Activated CD8-positive, alpha-beta T cell treated with anti-CD3 and anti-CD28 coated beads, Interleukin-2, amount 10 ng/mL, durations not matched to agents 7 days and 5 days (primary cell): ENCODE measurements at places on chromosomes 7 and 10.
A peak's percentile ranks its signal among the peaks of the same experiment; 100 is the strongest.

DNA sequence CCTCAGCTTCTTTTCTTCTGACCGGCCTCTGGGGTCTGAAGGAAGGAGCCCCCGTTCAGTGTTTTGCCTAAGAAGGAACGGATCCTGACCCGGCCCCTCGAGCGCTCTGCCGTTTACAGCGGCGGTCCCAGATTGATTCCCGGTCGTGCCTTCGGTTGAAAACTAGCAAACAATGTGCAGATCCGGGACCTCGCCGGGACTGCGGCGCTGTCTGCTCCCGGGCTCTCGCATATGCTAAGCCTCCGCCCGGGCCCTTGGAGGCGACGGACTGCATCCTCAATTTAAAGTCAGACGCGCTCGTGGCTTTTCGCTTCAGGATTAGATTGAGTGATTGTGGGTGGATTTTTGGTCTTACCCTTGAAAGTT, 559 bp downstream of the DBF4 start:
- peak; percentile 64 for DNase-seq

- no peak for DNase-seq
Observed at GRCh38 chr10:129775681-129776080, 188.4 kb downstream of the EBF3 start.

- no peak for DNase-seq
Observed at GRCh38 chr10:33031815-33032653, 74.0 kb upstream of the ITGB1 start.

DNA sequence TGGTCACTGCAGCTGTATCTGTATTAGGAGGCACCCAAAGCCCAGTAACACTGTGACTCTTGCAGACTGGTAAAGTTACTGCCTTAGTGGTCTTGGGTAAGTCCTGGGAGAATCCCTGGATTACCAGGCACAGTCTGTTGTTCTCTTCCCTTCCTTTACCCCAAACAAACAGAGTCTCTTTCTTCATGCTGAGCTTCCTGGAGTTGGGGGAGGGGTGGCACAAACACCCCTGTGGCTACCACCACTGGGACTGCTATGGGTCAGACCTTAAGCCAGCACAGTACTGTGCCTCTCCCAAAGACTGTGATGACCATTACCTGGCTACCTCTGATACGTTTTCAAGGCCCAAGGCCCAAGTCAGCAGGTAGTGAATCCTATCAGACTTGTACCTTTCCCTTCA, 59.9 kb upstream of the FAM3C start:
- DNase-seq, result no peak

GRCh38 chr7:150313367-150313809, 9.8 kb upstream of the LRRC61 start:
- no peak for DNase-seq

DNA sequence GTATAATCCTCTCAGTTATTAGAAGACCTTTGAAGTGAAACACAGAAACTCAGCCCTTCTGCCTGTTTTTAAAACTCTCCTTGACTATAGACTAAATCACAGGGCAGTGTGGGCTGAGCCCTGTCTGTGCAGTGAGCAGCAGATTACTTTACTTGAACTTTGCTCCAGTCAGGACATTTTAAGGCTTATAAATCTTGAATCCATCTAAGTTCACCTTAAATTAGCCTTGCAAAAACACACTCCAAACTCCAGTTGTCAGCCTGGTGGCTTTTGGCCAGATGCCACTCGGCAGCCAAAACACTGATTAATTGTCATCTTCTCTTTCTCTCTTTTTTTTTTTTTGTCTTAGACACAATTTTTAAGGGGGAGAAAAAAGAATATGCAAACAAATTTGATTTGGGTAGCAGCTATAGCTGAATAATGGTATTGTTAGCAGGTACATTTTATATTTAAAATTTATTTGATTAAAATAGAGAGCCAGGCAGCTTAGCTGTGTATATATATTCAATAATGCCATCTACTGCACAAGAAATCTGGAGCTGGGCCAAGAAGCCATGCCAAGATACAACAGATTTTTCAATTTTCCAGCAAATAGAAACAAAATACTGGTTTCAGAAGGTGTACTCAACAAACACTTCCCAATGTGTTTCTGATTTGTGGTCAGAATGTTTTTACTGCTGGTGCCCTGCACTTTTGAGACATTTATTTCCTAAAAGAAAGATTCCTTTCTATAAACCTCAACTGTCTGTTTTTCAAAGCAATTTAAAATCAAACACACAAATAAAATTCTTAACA, 247.7 kb downstream of the TFEC start:
- no peak for DNase-seq

GRCh38 chr7:44882899-44883298, 2.4 kb downstream of the PURB start:
- no peak for DNase-seq

DNA sequence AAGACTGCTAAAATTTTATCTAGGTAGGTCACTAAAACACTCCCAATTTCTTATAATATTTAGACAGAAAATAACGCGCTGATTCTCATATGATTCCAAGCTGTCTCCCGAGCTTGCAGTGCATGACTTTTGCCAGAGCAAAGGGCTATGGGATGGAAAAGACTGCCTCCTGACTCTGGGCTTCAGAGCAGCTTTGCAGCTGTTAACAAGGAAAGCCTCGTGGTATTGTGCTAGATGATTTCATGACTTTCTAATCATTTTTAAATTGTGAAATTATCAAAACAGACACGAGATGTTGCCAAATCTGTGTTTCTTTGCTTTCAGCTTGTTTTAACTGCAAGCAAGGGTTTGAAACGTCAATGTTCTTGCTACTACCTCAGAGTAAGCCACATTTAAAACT, 238.3 kb downstream of the AGMO start:
- no peak for DNase-seq

DNA sequence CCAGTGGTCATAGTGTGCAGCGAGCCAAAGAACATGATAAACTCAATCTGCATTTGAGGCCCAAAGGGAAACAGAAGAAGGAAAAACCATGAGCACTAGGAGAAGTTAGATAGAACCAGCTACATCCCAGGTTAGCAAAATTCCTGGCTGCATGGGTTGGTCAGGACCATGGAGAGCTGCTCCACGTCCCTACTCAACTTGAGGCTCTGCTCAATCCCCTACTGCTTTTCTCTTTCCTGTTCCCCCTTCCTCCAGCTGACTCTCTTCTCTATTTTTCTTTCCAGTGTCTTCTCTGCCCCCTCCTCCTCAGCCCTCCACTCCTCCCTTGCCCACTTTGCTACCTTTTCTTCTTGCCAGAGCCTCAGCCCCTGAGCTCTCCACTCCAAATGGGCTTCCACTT, 21.9 kb upstream of the VSIR start:
- DNase-seq, result peak; percentile 54

DNA sequence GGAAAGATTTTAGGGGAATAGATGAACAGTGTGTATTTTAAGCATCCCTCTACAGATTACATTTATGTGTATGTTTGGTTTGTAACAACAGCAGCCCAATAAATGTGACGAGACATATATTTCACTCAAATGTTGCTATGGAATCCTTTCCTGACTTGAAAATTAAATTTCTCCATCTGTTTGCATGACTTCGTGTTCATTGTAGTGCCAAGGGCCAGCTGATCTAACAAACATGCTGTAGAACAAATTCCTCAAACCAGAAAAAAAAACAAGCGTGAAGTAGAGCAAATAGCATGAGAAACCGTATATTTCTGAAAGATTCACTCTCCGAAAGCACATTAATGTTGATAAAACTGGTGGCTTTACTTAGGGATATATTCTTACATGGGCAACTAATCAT, 87.8 kb downstream of the NRCAM start:
- DNase-seq, result no peak

GRCh38 chr10:131160219-131160875, 151.2 kb downstream of the TCERG1L start:
- no peak for DNase-seq

- peak; percentile 59 for DNase-seq
Observed at GRCh38 chr10:48363617-48364355, 57.3 kb downstream of the MAPK8 start.

- no peak for DNase-seq
Observed at GRCh38 chr10:132349766-132350165, 17.8 kb downstream of the LRRC27 start.

DNA sequence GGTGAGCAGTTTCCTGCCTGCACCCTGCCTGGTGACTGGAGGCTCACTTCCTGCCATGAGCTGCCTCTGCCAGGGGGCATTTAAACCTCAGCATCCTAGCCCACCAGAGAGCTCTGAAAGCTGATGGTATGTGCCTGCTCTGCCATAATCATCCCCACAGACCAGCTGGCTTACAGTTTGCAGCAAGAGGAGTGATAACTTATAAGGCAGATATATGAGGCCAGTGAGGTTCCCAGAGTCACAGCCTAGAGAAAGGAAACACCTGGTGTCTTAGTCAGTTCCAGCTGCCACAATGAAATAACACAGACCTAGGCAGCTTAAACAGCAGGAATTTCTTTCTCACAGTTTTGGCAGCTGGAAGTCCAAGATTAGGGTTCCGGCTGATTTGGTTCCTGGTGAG, 232.0 kb downstream of the PAXIP1 start:
- DNase-seq, result no peak

DNA sequence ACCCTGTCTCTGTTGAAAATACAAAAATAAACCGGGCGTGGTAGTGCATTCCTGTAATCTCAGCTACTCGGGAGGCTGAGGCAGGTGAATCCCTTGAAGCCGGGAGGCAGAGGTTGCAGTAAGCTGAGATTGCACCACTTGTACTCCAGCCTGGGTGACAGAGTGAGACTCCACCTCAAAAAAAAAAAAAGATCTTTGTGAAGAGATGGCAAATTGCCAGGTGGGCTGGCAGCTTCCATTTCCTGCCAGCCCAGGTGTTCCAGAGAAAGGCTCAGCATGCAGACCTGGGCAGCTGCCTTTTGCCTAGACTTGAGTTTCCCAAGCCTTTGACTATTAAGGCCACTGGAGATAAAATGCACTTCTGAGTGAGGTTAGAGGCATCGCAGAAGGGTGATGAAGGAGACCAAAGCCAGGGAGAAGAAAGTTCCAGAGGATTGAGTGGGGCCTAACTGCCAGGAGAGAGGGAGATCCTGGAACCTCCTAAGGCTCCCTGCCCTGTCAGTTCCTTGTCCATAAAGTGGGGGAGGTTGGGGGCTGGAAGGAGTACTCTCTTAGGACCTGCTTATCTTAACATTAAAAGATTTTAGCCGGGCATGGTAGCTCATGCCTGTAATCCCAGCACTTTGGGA, 10.0 kb upstream of the DDIT4 start:
- DNase-seq, result no peak

- DNase-seq, result no peak
Observed at GRCh38 chr7:142709921-142710320, 39.4 kb upstream of the PRSS1 start.

DNA sequence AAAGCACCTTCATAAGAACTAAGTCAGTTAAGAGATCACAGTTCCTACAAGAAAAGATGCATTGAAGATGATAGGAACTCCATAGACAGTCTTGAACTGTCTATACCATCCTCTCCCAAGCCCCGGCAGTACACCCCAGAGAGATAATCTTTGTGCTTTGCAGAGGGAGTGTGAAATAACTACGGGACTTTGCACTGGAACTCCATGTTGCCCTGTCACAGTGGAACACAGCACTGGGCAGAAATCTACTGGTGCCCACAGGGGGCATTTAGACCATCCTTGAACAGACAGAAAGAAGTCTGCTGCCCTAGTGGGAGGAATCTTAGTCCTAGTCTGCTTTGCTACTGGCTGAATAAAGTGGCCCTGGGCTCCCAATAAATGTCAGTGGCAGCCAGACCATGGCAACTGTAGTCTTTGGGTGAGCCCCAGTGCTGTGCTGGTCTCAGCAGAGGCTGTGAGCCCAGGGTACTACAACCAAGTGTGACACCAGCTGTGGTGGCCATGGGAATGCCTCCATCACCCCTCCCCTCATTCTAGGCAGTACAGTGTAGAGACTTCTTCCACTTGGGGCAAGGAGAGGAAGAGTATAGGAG, 107.7 kb upstream of the TMEM168 start:
- DNase-seq, result no peak

DNA sequence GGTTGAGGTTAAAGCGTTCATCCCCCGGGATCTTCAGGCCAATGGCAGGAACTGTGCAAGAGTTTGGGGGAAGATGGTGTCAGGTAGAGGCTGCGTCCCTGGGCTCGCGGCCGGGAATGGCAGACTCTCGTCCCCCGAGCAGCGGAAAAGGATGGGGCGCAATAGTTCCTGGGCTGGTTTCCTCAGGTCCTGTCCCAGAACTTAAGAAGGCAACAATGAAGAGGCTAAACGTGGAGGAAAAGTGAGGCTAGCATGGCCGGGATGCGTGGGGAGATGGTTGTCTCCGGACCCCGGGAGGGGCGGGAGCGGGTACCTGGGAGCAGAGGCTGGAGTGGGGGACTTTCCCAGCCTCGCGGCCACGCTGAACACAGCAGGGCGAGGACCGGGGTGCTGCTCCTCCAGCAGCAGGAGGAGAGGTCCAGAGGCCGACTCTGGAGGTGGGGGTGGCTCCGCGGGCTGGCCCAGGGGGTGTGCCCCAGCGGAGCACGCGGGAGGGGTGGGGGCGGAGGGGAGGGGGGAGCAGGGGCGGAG, 882 bp downstream of the IRF5 start:
- DNase-seq, result no peak
